T-helper 22 cell (primary cell): ENCODE measurements at places on chromosomes 7 and 10.
A peak's percentile ranks its signal among the peaks of the same experiment; 100 is the strongest.

DNA sequence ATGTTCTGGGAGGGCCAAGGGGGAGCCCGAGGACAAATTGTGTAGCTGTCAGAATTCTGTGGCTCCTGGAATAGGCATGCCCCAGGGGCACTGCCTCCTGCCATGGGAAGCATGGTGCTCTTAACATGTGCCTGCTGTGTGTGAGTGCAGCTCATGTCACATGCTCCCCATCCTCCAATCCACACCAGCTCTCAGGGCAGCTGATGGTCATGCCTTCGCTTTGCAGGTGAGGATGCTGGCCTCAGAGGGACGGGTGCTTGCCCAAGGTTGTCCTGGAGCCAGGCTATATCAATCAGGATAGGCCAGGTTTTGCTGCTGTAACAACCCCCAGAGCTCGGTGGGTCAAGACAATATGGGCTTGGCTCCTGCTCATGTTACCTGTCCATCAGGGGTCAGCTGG, 303.4 kb downstream of the RPS24 start:
- no peak for DNase-seq

- no peak for DNase-seq
These were observed 135.3 kb downstream of the ZNF467 start for GRCh38 chr7:149637911-149638565.

- DNase-seq, result peak; percentile 42
These were observed 95.0 kb upstream of the DDC start for GRCh38 chr7:50660040-50660829.

- no peak for DNase-seq
These were observed 140.6 kb upstream of the TMEM168 start for GRCh38 chr7:112930787-112931186.

GRCh38 chr10:78148961-78149612, 115.4 kb downstream of the RPS24 start:
- DNase-seq, result no peak

GRCh38 chr7:132368246-132368900, 207.9 kb downstream of the PLXNA4 start:
- no peak for DNase-seq

- DNase-seq, result no peak
These were observed 150.9 kb downstream of the POLR1F start for GRCh38 chr7:19557726-19558465.

DNA sequence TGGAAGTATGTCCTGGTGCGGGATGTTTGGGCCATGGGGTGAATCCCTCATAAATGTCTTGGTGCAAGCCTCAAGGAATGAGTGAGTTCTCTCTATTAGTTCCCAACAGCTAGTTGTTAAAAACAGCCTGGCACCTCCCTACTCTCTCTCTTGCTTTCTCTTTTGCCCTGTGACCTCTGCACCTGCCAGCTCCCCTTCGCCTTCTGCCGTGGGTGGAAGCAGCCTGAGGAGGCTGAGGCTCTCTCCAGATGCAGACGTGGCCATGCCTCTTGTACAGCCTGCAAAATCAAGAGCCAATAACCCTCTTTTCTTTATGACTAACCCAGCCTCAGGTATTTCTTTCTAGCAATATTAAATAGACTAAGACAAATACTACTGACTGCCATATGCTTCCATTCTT, 210.3 kb downstream of the POM121L12 start:
- no peak for DNase-seq

- no peak for DNase-seq
These were observed 1.0 kb upstream of the LRRTM3 start for GRCh38 chr10:66924674-66925345.

GRCh38 chr10:72509941-72510340, 115.9 kb downstream of the MICU1 start:
- DNase-seq, result no peak

GRCh38 chr7:78634093-78634492, 819.4 kb downstream of the MAGI2 start:
- DNase-seq, result no peak

DNA sequence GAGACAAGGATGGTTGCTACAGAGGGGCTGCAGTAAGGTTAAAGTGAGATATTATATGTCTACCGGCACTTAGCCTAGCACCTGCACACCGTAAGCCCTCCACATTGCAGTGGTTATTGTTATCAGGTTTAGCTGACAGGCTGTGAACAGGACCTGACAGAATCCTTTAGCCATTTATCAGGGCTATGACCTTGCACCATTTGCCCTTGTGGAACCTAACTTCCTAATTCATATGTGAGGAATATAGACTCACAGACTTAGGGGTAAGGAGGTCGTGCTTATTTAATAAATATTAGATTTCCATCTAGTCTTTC, 10.1 kb downstream of the NCOA4 start:
- no peak for DNase-seq

DNA sequence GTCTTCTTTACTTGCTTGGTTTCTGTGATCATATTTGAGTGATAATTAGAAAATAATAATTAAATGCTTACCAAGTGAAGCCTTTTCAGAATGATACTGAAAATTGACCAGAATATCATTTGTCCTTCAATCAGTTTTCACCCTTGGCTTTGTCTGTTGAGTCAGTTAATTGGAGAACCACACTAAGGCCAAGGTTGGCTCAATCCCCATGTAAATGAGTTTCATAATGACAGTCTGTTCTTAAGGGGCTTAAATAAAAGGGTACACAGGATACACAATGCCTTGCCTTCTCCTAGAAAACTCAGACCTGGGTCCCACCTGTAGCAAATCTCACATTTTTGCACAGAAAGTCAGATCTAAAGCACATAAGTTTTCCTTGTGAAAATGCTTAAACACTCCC, 31.3 kb upstream of the EGR2 start:
- no peak for DNase-seq

GRCh38 chr10:116716381-116716780, 26.0 kb downstream of the HSPA12A start:
- DNase-seq, result no peak

DNA sequence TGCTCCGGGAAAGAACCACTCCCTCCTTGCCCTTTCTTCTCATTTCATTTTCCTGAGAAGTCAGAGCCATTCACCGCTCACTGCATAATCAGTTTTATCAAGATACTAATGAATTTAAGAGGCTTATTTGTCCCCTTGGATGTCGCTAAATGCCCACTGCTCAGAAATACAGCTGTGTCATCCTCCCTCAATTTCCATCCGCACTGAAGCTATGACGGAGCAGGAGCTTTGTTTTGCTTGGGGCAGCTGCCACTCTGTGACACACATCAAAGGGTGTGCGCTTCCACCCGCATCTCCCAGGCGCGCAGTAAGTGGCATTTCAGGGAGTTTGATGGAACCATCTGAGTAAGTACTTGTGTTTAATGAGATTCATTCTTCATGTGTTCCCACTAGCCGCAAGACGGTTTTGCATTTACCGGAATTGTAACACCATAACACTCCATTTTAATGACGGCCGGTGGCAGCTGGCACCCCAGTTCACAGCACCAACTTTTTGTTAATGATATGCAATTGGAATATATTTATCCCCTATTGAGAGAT, 103.8 kb upstream of the PARD3 start:
- no peak for DNase-seq
